Stimulated activated CD4-positive, alpha-beta T cell treated with anti-CD3 and anti-CD28 coated beads, Interleukin-2, amount 100 ng/mL, for 48 hours (primary cell): ENCODE measurements at places on chromosomes 2 and 18.

GRCh38 chr2:241547781-241548450, 10.6 kb upstream of the BOK start:
- no peak for DNase-seq

DNA sequence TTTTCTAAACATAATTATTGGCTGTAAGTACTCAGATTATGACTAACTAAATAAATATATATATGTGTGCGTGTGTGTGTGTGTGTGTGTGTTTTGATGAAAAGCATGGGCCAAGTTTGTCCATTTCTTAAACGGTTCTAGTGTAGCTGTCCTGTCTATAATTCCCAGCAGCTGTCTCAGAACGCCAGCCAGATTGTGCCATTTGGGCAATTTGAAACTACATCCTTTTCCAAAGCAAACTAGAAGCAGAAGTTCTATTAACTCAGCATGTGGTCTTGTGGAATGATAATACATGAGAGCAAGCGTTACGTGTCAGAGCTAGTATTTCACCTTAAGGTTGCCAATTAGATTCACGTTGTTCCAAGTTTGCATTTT, 1.7 kb downstream of the ARHGAP28 start:
- DNase-seq: no peak

DNA sequence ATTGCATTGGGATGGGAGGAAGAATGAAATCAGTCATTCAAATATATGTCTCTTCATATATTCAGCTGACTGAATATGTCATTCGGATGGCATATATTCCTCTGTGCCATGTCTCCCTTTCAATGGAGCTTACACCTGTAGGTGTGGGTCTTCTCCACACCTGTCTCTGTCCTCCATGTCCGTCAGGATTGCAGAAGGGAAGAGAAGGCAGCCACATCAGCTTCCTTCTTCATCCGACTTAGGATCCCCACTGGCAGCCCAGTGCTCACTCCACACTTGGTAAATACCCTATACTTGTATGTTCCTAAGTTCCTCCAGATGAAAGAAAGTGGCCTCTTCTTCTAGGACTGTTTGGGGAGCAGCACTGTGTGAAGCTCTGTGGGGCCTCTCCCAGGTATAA, 250.1 kb downstream of the BCL2 start:
- no peak for DNase-seq

DNA sequence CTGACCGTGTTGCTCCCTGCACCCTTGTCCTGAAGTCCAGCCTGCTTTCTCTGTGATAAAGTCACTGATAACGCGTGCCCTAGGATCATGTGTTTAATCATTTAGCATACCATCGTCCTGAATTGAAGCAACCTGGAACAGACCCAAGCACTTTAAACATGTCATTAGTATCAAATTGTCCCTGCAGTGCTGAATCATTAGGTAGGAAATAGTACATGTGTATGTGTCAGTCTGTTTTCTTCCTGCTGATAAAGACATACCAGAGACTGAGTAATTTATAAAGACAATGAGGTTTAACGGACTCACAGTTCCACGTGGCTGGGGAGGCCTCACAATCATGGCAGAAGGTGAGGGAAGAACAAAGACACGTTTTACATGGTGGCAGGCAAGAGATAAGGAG, 2.8 kb downstream of the ASB18 start:
- no peak for DNase-seq

DNA sequence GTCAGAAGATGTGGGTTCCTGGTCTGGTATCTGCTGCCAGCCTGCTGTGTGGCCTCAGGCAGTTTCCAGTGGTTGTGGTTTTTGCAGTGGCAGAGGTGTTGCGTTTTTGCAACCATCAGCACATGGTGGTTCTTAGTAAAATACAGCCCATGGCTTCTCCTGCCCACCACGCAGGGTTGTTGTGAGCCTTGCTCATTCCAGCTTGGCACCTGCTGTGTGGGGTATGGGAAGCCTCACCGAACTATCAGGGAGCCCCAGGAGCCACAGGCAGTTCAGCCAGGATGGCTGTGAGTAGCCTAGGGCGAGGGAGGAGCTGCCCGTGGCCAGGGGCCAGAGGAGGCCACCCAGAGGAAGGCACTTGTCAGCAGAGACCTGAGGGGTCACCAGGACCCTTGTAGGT, 9.8 kb downstream of the ARID5A start:
- DNase-seq: no peak

GRCh38 chr2:151576080-151576479, 158.2 kb downstream of the NEB start:
- DNase-seq: no peak

GRCh38 chr2:126990605-126991532, 92.2 kb downstream of the TEX51 start:
- DNase-seq: no peak

DNA sequence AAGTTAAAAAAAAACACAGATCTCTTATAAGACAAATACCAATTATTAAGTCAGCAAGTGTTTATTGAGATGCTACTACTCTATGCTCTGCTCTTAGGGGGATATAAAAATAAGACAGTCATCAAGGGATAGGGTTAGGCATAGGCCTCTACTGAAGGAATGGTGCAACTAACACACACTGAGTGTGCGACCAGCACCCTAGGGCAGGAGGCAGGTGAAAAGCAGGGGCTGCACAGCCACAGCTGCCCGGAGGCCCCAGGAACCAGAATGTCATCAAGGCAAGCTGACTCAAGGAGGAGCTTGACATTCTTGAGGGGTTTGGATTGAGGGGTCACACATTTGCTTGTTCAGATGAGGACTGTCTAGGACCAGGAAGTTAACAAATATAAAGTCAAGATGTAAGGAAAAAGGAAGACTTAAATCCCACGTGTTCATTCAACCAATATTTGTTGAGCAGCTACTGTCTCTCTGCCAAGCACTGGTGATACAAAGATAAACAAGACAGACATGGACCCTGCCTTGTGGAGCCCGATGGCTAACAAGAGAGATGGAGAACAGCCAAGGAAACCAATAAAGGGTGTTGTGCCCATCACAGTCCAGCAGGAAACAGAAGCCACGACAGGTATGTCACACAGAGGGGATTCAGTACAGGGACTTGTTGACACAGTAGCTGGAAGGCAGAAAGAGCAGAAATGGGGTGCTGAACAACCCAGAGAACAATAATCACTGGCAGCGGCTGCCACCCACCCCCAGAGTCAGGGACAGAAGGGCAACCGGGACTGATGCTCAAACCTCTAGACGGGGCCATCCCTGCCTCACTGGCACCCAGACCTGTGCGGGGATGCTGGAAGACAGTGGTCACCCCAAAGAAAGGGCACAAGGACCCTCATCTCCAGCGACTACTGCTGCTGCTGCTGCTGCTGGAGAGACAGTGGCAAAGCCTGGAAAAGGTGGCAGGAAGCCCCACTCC, 45.8 kb upstream of the MAL start:
- DNase-seq: no peak

GRCh38 chr2:179268277-179268925, 3.8 kb upstream of the SESTD1 start:
- no peak for DNase-seq

DNA sequence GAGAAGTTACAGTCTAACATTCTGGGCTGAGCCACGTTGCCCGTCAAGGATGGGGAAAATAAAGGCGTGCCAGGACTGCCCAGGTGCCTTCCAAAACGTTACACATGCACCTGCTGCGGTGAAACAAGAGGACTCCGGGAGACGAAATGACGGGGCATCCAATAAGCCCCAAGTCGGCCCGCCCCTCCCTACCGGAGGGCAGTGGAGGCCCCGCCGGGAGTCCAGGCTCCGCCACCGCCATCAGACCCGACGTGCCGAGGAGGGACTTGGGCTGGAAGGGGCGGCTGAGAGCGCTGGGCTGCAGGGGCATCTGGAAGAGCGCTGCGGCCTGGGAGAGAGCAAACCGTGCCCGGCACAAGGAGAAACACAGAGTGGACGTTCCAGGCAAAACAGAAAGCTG, 112.5 kb upstream of the GPC1 start:
- no peak for DNase-seq

- DNase-seq: peak; percentile 32
These were observed 99.8 kb downstream of the ZNF236 start for GRCh38 chr18:76922107-76922506.

GRCh38 chr2:174870787-174871186, 106.5 kb upstream of the CHRNA1 start:
- no peak for DNase-seq

- DNase-seq: no peak
These were observed 992.0 kb downstream of the DCDC2C start for GRCh38 chr2:4695281-4695861.

GRCh38 chr2:192487636-192488035, 292.9 kb upstream of the TMEFF2 start:
- DNase-seq: no peak

DNA sequence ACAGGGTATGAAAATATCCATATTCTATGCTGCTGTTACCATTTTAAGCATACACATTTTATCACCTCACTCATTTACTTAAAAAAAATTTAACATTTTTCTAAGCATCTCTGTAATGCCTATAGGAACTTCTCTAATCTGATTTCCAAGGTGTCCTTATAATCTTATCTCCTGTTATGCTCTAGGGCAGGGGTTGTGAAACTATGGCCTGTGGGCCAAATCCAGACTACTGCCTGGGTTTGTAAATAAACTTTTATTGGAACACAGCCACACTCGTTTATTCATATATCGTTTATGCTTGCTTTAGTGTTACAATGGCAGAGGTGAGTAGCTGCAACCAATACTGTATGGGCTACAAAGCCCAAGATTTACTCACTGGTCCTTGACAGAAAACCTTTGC, 151.6 kb downstream of the RAPGEF4 start:
- no peak for DNase-seq

GRCh38 chr18:49855711-49856415, 42.5 kb upstream of the ACAA2 start:
- DNase-seq: no peak

DNA sequence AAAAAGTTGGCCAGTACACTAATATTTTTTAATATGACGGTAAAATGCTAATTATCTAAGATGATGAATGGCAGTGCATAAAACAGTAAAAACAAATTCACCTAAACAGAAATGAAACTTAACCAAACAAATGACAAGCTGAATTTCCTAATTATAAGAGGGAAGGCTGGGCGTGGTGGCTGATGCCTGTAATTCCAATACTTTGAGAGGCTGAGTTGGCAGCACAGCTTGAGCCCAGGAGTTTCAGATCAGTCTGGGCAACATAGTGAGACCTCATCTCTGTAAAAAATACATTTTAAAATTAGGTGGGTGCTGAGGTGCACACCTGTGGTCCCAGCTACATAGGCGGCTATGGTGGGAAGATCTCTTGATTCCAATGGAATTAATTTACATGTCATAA, 120.1 kb downstream of the USP34 start:
- DNase-seq: no peak

DNA sequence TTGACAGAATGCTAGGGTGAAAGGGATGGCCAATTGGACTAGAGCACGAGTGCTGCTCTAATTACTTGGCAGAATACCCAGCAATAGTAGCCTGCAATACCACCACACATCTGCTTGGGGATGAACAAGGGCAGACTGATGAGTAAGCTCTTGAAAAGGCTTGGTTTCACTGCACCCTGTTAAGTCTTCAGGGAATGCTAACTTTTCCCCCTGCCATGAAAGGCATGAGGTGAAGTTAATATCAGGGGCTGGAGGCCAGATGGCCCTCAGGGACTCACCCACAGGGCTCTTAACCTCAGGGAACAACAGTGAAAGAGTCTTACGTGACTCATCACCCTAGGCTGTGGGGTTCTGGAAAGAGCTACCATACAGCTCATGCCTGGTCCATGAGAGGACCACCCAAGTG, 51.7 kb upstream of the MYL1 start:
- no peak for DNase-seq

GRCh38 chr2:240143276-240143675, 2.8 kb upstream of the OTOS start:
- DNase-seq: no peak

DNA sequence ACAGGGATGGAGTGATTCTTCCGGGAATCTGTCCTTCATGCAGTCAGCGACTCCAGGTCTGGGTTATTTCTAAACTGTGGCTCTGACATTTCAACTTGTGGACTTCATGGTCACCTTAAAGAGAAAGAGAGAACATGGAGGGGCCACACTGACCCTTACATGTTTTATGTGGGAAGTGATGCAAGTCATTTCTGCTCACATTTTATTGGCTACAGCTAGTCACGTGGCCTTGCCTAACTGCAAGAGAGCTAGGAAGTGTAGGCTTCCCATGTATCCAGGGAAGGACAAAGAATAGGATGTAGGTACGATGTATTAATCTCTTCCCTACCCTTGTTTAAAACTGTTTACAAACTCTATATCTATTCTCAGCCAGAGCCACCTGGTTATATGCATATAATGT, 30.3 kb upstream of the AFTPH start:
- no peak for DNase-seq

GRCh38 chr2:32249731-32250236, 14.9 kb downstream of the NLRC4 start:
- no peak for DNase-seq

- DNase-seq: no peak
These were observed 2.2 kb upstream of the PDIA6 start for GRCh38 chr2:10814571-10815331.
